Kidney (tissue), 22 donors: ENCODE measurements at places on chromosomes 7 and 10. TPM values are rescaled to one million over a fixed set of nuclear protein-coding genes. Genes with fewer than 3 reads are reported as not detected.
A peak's percentile ranks its signal among the peaks of the same experiment; 100 is the strongest.

GRCh38 chr10:54614072-54614471, 187.0 kb downstream of the PCDH15 start:
- no peaks in the 10 kb centered on the region for H3K4me1 ChIP-seq
- H3K4me3 ChIP-seq, result no peak overlapping the region
- H3K27ac ChIP-seq, result no peak overlapping the region
- H3K36me3 ChIP-seq, result no peaks in the 10 kb centered on the region

Gene RAMP3
- 168 TPM for polyA plus RNA-seq

DNA sequence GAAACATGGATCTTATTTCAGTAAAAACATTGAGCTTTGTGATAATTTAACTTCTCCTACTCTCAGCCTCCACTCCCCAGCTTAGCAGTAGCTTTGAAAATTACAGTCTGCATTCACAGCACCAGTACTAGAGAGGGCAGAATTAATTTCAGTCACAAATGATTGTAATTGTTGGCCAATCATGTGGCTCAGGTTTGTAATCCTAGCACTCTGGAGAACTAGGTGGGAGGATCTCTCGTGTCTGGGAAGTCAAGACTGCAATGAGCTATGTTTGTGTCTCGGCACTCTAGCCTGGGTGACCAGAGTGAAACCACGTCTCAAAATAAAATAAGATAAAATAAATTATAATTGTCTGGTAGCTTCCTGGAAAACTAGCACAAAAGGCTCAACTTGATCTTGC, 620.9 kb downstream of the TNS3 start:
- no peaks in the 10 kb centered on the region for H3K27me3 ChIP-seq
- H3K4me3 ChIP-seq, result no peak overlapping the region
- H3K27ac ChIP-seq, result no peak overlapping the region
- H3K4me1 ChIP-seq, result no peaks in the 10 kb centered on the region
- DNase-seq, result peak; percentile 81

- H3K4me1 ChIP-seq, result no peaks in the 10 kb centered on the region
- no peaks in the 10 kb centered on the region for H3K27me3 ChIP-seq
- no peaks in the 10 kb centered on the region for H3K36me3 ChIP-seq
- no peak within 1 kb of the TSS for H3K4me3 ChIP-seq
These were observed at the start of gene CPA2 for GRCh38 chr7:130266258-130266960. Gene CPA2, plus strand, starts transcription at chr7:130266863. Its CDS starts 19 bp downstream, at chr7:130266882.

GRCh38 chr10:97499561-97500296, 1.0 kb downstream of the UBTD1 start:
- no peaks in the 10 kb centered on the region for H3K36me3 ChIP-seq
- no peaks in the 10 kb centered on the region for H3K27me3 ChIP-seq
- H3K4me1 ChIP-seq, result peaks cover 14% of the 10 kb centered on the region
- DNase-seq, result peak; percentile 55

DNA sequence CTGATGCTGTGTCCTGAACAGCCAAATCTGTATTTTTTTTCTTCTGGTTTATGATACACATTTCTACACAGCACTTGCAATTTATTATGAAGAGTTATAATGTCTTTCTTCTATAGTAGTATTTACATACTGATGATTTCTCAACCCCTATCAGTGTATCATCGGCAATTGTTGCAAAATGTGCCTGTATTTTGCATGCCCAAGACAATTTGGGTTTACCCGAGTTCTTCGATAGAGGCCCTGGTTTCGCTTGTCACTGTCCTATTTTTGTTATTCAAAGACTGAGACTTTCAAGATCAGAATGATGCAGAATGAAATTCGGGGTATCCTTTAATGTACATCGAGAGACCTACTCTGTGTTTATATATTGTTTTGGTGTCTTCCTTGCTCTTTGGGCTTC, 184.5 kb upstream of the PRSS58 start:
- no peaks in the 10 kb centered on the region for H3K4me1 ChIP-seq
- H3K4me3 ChIP-seq, result no peak overlapping the region
- no peak overlapping the region for H3K27ac ChIP-seq
- no peaks in the 10 kb centered on the region for H3K36me3 ChIP-seq
- H3K27me3 ChIP-seq, result no peaks in the 10 kb centered on the region
